ENCODE measurements at places on chromosomes 1 and 21.

GRCh38 chr1:150798525-150798924, 9.5 kb downstream of the CTSK start:
- DNase-seq = no peak

DNA sequence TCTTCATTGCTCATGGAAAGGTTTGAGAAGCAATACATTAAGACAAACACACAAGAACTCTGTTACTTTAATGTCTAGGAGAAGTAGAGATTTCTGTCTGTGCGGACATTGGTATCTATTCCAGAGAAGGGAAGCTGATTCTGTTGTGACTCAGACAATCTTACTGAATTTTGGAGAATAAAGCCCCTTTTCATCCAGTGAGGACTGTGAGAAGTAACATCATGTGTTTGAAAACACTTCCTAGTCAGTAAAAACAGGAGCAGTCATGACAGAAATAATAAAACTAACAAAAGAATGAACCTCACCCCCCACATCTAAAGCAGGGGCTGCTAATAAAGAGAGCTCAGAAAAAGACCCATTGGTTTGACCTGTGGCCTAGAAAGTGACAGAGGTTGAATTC, 46.6 kb downstream of the NEK7 start:
- DNase-seq = peak; percentile 13

- no peak for DNase-seq
Observed at GRCh38 chr1:245325922-245326795, 171.4 kb downstream of the KIF26B start.

GRCh38 chr1:203051841-203052324, 25.6 kb downstream of the PPFIA4 start:
- no peak for DNase-seq

- DNase-seq = no peak
Observed at GRCh38 chr1:116804736-116805135, 50.5 kb downstream of the CD2 start.
